ENCODE measurements at places on chromosomes 13 and 19. TPM values are rescaled to one million over a fixed set of nuclear protein-coding genes. Genes with fewer than 3 reads are reported as not detected.

SCN1B gene
- 8.1 TPM for total RNA-seq

LILRB3 gene
- not detected for total RNA-seq

PLIN4 gene
- total RNA-seq = 0.14 TPM

ARL11 gene
- not detected for total RNA-seq

CPAMD8 gene
- 0.43 TPM for total RNA-seq

ZNF587 gene
- 18.5 TPM for total RNA-seq

STAP2 gene
- 4.3 TPM for total RNA-seq

PRPF31 gene
- 53.5 TPM for total RNA-seq

TPTE2 gene
- not detected for total RNA-seq

ZNF136 gene
- 5.8 TPM for total RNA-seq

ACER1 gene
- not detected for total RNA-seq

CCL25 gene
- not detected for total RNA-seq

ZNF383 gene
- 5.5 TPM for total RNA-seq

CALR gene
- 2,490 TPM for total RNA-seq

TMPRSS9 gene
- not detected for total RNA-seq

Data from smooth muscle cell of bladder (primary cell).